ENCODE measurements at places on chromosomes 5 and 9.
A peak's percentile ranks its signal among the peaks of the same experiment; 100 is the strongest.

DNA sequence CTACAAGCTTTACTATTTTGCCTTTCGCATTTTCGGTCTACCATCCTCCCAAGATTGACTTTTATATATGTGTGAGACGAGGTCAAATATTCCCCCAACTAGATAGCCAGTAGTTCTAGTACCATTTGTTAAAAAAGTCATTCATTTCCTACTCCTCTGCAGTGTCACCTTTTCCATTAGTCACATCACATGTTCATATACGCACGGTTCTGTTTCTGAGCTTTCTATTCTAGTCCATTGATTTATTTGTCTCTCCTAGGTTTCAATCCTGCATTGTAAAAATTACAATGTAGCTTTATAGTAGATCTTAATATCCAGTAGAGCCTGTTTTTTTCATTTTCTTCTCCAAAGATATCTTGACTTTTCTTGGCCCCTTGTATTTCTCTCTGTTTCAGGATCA, 528.7 kb upstream of the TRPC7 start:
- no peak for DNase-seq

DNA sequence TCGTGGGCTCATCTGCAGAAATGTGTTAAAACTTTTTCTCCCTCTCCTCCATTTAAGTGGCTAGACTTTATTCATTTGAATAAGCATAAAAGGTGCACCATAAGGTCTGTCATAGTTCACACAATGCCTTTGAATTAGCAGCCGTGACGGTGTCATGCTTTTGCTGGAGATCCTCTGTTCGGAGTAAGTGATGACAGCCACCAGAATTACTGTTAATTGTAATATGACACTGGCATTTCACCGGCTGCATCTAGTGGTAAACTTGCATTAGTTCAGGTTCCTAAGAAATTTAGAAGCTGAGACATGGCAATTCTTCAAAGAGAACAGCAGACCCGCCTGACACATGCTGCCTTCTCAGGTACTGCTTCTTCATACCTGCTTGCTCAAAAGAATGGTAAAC, 241.7 kb downstream of the EBF1 start:
- no peak for DNase-seq

- DNase-seq: no peak
Observed at GRCh38 chr5:52605317-52606313, 182.1 kb upstream of the ITGA1 start.

DNA sequence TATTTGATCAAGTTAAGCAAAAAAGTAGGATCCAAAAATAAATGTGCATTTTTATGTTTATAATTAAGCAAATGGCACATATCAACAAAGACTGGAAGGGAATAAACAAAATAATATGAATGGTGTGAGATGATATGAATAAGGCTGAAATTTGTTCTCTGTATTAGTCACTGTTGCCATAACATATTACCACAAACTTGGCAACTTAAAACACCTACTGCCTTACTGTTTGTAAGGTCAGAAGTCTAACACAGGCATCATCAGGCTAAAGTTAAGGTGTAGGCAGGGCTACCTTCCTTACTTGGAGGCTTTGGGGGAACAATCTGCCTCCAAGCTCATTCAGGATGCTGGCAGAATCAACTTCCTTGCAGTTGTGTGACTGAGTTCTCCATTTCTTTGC, 19.3 kb downstream of the PGGT1B start:
- DNase-seq: no peak

GRCh38 chr5:61313960-61314681, 17.9 kb upstream of the ZSWIM6 start:
- DNase-seq: peak; percentile 95

GRCh38 chr9:128702445-128702948, at the start of gene PKN3:
PKN3 (plus strand) TSS chr9:128702503; CDS start chr9:128702916, 413 bp downstream.
- peak; percentile 82 for DNase-seq

All from umbilical cord (tissue), 2 donors.